ENCODE measurements at places on chromosomes 7 and 10.

DNA sequence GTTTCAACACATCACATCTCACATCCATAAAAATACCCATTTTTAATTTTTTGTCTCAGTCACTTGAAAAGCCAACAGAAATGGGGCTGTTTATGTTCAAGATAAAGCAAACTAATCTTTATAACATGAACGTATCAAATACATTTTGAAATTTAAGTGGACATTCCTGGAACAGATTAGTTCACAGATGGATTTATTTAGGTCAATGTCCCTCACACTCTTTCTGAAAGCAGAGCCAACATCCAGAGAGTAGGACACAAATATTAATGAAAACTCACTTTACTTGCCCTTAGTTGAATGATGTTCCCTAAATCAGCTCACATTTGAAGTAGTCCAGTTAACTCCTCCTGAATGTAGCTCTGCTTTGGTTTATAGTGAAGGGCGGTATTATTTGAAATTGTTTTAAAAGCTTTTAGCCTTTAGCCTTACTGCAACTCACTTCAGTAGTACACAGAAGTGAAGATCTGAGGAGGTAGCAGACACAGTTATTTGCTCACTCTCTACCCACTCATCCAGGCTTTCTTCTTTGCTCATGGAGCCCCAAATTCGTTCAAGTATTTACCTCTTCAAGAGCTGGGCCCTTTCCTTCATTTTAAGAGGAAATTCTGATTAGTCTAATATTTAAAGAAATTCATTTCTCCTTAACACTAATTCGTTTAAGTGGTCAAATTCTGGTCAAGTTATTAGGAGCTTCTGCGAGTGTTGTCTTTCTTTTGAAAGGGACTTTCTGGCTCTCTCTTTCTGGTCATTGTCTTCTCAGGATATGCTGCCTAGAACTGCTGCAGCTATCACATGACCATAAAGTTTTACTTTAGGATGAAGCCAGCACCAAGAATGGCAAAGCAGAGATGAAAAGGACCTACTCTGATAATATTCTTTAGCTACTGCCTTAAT, 180.6 kb upstream of the AGR3 start:
- DNase-seq, result no peak

- no peak for DNase-seq
These were observed 23.8 kb downstream of the PLPP4 start for GRCh38 chr10:120480848-120481247.

DNA sequence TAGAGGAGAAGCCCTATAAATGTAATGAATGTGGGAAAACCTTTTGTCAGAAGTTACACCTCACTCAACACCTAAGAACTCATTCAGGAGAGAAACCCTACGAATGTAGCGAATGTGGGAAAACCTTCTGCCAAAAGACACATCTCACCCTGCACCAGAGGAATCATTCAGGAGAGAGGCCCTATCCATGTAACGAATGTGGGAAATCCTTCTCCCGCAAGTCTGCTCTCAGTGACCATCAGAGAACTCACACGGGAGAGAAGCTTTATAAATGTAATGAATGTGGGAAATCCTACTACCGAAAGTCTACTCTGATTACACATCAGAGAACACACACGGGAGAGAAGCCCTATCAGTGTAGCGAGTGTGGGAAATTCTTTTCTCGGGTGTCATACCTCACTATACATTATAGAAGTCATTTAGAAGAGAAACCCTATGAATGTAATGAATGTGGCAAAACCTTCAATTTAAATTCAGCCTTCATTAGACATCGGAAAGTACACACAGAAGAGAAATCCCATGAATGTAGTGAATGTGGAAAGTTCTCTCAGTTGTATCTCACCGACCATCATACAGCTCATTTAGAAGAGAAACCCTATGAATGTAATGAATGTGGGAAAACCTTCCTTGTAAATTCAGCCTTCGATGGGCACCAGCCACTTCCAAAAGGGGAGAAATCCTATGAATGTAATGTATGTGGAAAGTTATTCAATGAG, 18.9 kb downstream of the RBAK start:
- DNase-seq, result no peak

GRCh38 chr10:75008952-75009351, 102.5 kb upstream of the SAMD8 start:
- DNase-seq, result no peak

DNA sequence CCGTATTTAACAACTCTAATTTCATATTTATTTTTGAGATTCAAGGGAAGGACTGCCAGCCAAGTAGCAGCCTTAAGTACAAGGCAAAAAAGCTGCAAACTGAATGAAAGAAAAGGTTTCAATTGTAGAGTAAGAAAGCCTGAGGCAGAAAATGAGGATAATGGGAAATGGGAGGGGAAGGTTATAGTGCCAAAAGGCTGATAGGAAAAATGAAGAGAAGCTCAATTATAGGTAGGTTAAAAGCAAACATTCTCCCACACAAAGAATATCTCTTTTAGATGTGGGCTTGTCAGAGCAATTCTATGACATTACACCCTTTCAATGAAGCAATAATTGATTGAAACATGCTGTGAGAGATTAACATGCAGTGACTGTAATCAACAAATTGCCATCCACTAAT, 175.3 kb downstream of the RAPGEF5 start:
- no peak for DNase-seq

- DNase-seq, result no peak
These were observed 7.2 kb downstream of the UPP1 start for GRCh38 chr7:48096273-48096672.

DNA sequence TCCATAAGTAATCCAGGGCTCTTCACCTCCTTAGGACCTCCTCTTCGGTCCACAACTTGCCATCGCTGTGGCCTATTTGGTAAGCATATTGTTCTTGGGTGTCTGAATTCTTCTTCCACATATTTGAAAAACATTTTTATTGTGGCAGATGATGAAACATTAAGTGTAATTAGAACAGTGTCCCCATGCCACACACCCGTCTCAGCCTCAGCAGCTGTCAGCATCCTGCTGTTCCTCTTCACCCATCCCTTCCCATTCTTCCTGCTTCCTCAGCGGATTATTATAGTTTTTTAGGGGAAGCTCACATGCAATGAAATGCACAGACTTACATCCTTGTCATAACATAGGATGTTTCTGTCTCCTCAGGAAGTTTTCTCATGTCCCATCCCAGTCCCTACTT, 20.1 kb downstream of the TDRD1 start:
- no peak for DNase-seq

GRCh38 chr7:70006261-70006920, 408.1 kb downstream of the AUTS2 start:
- no peak for DNase-seq

DNA sequence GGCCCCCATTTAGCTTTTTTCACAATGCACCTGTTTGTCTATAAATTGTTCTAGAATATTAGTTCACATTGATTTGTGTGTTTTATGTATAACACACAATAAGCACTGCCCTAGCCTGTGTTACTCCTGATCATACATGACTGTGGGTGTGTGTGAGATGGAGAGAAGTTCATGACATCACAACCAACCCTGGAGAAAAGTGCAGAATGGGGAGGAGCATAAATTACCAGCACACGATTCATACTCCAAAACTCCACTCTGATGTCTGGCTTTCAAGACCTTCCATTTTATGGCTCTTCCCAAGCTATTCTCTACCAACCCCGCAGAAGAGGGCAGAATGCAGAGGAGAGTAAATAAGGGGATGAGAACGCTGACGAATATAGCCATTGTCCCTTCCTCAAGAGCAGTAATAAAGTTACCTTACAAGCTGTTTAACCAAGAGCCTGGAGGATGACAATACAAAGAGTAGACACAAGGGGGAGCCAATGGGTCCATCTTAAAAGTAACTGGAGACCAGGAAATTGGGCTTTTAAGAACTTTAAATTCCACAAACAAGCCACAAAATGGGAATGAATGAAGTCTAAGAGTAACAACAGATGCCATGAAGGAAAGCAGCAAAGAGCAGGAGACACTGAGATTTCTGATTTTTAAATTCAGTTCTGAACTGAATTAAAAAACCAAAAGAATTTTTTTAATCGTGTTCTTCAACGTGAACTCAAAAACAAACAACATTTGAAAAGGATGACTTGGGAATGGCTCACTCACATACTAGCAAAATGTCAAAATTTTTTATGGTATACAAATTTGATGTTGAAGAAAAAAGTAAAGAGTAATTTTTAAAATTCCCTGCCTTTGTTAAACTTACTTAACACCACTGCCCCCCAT, 159.6 kb downstream of the PARD3 start:
- peak; percentile 34 for DNase-seq

GRCh38 chr7:98997846-98998245, 119.5 kb downstream of the TRRAP start:
- DNase-seq, result no peak

DNA sequence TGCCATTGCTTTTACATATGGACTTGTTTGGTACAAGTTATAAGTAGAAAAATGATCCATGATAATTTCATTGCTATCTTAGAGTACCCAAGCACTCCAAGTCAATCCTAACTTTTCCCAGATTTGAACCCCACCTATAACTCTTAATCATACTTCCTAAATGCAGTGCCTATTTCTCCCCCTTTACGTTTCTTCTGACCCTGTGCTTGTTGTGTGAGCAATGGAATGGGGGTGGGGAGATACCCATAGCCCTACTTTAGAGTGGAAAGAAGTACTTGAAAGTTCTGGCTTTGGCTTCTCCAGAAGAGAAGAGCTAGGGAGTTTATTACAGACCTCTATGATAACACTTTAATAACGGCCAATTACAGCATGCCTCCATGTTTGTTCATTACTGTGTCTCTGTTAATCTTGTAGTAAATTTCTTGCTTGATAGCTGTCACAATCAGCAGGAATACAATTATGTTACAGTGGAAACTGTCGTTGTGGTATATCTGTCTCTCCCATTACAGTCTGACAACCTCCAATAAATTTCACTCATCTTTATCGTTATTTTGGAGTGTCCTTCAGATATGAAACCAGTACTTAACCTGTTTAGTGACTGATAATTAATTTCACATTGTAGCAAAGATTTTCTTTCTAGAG, 34.0 kb downstream of the CNPY1 start:
- no peak for DNase-seq

DNA sequence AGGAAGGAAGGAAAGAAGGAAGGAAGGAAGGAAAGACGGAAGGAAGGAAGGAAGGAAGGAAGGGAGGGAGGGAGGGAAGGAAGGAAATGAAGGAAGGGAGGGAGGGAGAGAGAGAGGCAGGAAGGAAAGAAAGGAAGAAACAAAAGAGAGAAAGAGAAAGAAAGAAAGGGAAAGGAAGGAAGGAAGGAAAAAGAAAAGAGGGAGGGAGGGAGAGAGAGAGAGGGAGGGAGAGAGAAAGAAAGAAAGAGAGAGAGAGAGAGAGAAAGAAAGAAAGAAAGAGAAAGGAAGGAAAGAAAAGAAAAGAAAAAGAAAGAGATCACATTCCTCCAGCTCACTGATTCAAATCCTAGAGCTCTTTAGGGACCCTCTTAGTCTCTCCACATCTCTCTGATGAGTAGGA, 24.7 kb downstream of the ELN start:
- DNase-seq, result no peak

DNA sequence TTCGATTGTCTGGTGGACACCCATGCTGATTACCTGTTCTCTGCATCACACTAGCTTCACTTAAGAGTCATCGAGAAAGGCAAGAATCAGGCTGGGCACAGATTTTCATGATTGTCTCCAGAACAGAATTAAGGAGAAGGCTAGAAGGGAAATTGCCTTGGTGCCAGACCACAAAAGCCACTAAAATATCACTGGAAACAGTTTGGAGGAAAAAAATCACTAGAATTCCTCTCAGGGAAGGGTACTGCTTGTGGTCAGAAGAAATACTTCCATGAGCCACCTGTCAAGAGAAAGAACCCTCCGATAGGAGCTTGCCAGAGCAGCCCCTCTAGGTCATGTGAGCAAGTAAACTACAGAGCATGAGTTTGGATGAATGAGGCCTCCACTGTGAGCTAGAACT, 269.3 kb upstream of the TEX47 start:
- no peak for DNase-seq

DNA sequence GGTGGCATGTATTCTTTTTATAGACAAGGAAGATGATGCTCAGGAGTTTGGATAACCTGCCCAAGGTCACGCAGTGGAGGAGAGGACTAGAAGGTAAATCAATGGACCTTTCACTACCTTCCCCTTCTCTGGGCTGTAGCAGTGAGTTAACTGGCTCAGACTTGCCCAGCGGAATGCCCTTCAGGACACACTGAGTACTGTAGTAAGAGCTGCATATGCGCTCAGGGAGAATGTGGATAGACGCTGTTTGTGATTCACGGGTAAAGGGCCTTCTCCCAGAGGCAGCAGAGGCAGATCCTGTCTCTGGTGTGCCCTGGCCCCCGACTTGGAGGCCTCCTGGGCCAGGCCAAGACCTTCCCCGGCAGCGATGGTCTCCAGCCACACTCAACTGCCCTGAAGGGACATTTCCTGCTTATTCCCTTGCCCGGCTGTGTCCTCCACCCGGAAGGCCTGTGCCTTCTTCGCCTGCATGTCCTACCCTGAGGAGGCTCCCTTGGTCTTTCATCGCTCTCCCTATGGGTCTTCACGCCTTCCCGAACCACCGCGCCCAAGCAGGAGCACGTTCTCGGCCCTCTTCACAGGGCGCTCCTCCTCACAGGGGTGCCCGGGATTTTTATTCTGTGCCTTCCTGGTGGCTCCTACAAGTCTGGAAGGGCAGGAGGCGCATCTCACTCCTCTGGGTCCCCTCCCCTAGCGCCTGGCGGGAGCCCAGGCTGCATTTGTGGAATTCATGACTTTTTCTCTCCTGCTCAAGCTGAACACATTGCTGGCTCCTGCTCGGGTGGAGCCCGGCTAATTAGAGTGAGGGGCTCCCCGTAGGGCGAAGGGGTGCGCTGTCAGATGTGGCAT, 1.8 kb upstream of the IKZF1 start:
- no peak for DNase-seq

GRCh38 chr10:54667136-54667535, 133.9 kb downstream of the PCDH15 start:
- no peak for DNase-seq

DNA sequence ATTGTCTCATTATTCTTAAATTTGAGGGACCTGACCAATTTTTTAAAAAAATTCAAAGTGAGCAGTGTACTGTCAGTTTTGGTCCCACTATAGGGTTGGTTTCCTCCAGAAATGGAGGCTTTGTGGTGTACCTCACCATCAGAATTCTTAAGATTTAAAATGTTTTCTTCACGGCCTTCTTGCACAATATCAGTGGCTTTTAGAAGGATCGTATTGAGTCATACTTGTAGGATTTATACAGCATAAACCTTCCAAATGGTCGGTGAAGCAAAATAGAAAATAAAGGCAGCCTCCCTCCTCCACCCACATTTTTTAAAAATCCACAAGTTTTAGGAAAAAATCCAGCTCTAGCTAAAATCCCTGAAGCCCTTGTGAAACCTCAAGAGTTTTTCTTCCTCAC, 126.4 kb downstream of the RNLS start:
- DNase-seq, result peak; percentile 74

- DNase-seq, result no peak
These were observed 58.6 kb downstream of the RALA start for GRCh38 chr7:39681887-39682441.

GRCh38 chr7:138892812-138893211, 88.4 kb downstream of the KIAA1549 start:
- DNase-seq, result no peak

GRCh38 chr7:46651070-46651469, 730.0 kb upstream of the IGFBP3 start:
- no peak for DNase-seq

- no peak for DNase-seq
These were observed 88.5 kb upstream of the LRRTM3 start for GRCh38 chr10:66837335-66837734.

GRCh38 chr10:118835682-118836326, 81.0 kb upstream of the CACUL1 start:
- no peak for DNase-seq

- no peak for DNase-seq
These were observed 226.4 kb downstream of the TWIST1 start for GRCh38 chr7:18890885-18891621.

- DNase-seq, result no peak
These were observed 16.0 kb upstream of the RASGEF1A start for GRCh38 chr10:43282881-43283280.
